ENCODE measurements at places on chromosomes 2 and 18. TPM values are rescaled to one million over a fixed set of nuclear protein-coding genes. Genes with fewer than 3 reads are reported as not detected.

The SCYGR4 gene
- total RNA-seq = not detected

- no peak for DNase-seq
These were observed 37.9 kb upstream of the NARS1 start for GRCh38 chr18:57659460-57660102.

DNA sequence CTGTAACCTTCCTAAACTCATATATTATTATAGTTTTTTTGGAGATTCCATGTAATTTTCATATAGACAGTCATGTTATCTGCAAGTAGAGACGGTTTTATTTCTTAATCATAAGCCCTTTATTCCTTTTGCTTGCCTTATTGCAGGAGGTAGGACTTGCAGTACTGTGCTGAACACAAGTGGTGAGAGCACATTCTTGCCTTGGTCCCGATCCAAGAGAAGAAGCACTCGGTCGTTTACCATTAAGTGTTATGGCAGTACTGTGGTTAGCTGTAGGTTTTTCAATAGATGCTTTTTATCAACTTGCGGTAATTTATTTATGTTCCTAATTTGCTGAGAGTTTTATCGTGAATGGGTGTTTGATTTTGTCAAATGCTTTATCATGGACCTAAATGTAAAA, 305.7 kb downstream of the DYSF start:
- no peak for DNase-seq

- no peak for DNase-seq
These were observed 286.0 kb upstream of the CCDC68 start for GRCh38 chr18:55245211-55245614.

GRCh38 chr2:233807215-233807865, 29.2 kb downstream of the MROH2A start:
- no peak for DNase-seq

- DNase-seq = no peak
These were observed 10.8 kb upstream of the TAF4B start for GRCh38 chr18:26215247-26215970.

DNA sequence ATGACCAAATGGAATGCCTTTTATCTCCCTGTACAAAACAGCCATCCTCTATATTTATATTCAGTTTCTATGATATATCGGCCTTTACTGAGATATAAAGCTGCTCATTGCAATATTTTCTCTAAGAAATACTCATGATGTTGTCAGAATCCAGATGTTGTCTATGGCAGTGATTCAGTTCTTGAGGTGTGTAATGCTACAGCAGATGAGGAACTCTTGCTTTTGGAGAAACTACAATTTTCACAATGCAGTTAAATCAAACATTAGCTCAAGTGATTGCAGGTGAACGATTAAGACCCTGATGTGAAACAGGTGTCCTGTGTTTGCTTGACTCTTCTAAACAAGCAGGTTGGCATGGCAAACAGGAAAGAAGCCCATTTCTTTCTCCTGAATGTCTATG, 256.2 kb upstream of the CDH20 start:
- no peak for DNase-seq

- peak; percentile 10 for DNase-seq
These were observed 254.3 kb downstream of the RBM43 start for GRCh38 chr2:151007365-151007764.

DNA sequence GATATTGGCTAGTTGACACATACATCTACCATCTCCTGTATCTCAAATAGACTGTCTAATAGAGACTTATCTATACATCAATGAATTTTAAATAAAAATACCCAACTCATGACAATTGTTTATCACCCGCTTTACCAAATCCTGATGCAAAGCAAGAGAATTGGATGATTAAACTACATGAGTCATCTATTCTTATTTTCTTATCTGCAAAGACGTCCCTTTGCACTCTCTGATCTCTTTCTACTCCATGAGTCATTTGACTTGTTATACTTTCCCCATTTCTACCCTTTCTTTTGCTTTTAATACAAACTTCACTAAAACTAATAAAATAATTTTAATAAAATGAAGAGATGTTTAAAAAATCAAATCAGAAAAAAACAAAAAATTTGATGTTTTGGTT, 261.7 kb upstream of the MAP2 start:
- no peak for DNase-seq

DNA sequence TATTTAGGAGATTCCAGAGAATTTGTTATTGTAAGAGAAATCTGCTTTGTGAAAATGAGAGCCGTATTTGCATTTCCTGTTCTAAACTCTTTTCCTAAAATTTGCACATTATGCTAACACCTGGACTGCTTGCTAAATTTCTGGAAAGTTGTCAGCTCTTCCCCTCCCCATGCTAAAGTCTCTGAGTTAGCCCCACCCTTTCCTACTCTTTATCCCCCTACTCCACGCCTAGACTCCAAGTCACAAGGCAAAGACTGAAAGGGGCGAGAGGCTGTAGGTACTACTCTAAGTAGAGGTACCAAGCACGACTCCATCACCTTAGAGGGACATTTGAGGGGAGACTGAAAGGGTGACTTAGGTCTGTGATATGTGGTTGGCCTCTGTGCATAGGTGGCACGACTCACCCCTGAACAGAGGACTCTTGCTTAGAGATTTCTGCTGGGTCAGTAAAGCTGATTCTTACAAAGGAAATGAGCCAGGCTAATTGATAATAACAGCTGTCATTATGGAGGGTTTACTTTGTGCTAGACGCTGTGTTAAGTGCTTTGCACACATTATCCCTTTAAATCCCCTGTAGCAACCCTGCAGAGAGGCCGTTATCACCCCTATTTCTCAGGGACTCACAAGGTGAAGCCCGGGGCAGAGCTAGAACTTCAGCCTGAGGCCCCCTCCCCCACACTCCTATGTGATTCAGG, 373.5 kb downstream of the EN1 start:
- DNase-seq = no peak

The CDKL4 gene
- total RNA-seq = 0.23 TPM

The CD28 gene
- total RNA-seq = not detected

The CREG2 gene
- not detected for total RNA-seq

The POTEI gene
- total RNA-seq = not detected

DNA sequence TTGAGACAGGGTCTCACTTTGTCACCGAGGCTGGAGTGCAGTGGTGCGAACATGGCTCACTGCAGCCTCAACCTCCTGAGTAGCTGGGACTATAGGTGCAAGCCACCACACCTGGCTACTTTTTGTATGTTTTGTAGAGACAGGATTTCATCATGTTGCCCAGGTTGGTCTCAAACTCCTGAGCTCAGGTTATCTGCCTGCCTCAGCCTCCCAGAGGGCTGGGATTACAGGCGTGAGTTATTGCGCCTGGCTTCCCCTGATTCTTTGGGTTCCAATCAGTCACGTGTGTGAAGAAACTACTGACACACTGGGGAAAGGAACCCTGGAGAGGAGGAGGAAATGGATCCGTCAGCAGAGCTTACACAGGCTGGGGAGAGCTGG, 22.3 kb upstream of the RAB10 start:
- DNase-seq = no peak

The GAL3ST2 gene
- total RNA-seq = not detected

Measured in epithelial cell of proximal tubule (primary cell).